ENCODE measurements at places on chromosomes 6 and 20.

- no peak for DNase-seq
Observed at GRCh38 chr6:109449795-109450673, 5.5 kb downstream of the MICAL1 start.

- DNase-seq, result peak; percentile 61
Observed at GRCh38 chr20:64053841-64054661, 4.6 kb upstream of the SOX18 start.

- no peak for DNase-seq
Observed at GRCh38 chr6:11194356-11195218, 37.9 kb downstream of the NEDD9 start.

DNA sequence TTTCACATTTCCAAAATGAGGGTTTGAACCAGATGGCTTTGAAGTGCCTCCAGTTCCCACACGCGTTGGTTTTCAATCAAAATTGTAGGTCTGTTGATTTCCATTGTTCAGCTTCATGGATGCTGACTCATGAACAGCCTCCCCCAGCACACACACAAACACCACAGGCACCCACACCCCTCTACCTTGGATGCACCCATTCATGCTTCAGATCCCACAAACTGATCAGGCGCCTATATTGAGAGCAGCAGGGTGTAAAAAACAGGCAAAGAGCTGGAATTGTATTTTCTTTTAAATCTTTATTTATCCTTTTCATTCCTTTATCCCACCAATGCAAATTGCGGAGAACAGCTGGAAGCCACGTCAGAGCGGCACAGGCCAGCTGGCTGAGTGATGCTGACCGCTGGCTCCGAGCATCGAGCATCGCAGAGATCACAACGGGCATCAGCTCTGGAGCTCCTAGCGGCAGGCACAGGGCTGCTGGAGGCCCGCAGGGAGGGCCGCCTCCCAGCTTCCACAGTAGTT is 29.3 kb upstream of the TBC1D7 start:
- no peak for DNase-seq

Data from Caki2 (cell line).